Uterus (tissue), 4 donors: ENCODE measurements at places on chromosomes 7 and 10. TPM values are rescaled to one million over a fixed set of nuclear protein-coding genes. Genes with fewer than 3 reads are reported as not detected.

PRSS1 gene
- total RNA-seq, result not detected

LDB1 gene
- 17.4 TPM for total RNA-seq

SLC26A5 gene
- 0.28 TPM for total RNA-seq

PNLIPRP1 gene
- total RNA-seq, result not detected

PTN gene
- total RNA-seq, result 30.9 TPM

SEMA4G gene
- total RNA-seq, result 4.3 TPM

FXYD4 gene
- total RNA-seq, result not detected

MNX1 gene
- total RNA-seq, result not detected

TMEM213 gene
- 0.35 TPM for total RNA-seq

UCMA gene
- 0.69 TPM for total RNA-seq

STAG3 gene
- 0.49 TPM for total RNA-seq

DENND2A gene
- 9.1 TPM for total RNA-seq

PIK3CG gene
- total RNA-seq, result 4.6 TPM
